H1 (cell line): ENCODE measurements at places on chromosomes 12 and 14. TPM values are rescaled to one million over a fixed set of nuclear protein-coding genes. Genes with fewer than 3 reads are reported as not detected.

- no peak overlapping the region for H3K27ac ChIP-seq
- H3K27me3 ChIP-seq, result no peaks in the 10 kb centered on the region
- no peak overlapping the region for H3K4me3 ChIP-seq
- DNase-seq, result no peak
- no peaks in the 10 kb centered on the region for H3K4me1 ChIP-seq
Observed at GRCh38 chr14:92955381-92955780, 32.4 kb downstream of the CHGA start.

The ACIN1 gene
- 132 and 153 TPM in 2 replicates for polyA plus RNA-seq

The NFE2 gene
- 6.1 and 8.3 TPM in 2 replicates for polyA plus RNA-seq

DNA sequence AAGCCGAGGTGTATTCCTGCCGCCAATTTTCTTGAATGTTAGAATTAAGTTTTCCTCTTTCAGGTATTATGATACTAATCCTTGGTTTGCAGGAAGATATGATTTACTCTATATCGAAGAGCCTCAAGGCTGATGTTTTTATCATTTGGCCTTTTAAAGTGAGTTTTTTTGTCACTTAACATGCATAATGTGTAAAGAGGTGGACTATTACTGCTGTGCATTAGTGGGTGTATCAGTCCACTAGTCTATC lies 11.1 kb upstream of the TMPO start:
- H3K36me3 ChIP-seq, result no peaks in the 10 kb centered on the region
- no peak for DNase-seq
- H3K27ac ChIP-seq, result no peak overlapping the region
- no peaks in the 10 kb centered on the region for H3K27me3 ChIP-seq

GRCh38 chr12:109098183-109098604 lies 797 bp downstream of the UNG start:
- peak overlapping the region; percentile 39 for H3K4me3 ChIP-seq
- peaks cover 21% of the 10 kb centered on the region for H3K36me3 ChIP-seq
- no peaks in the 10 kb centered on the region; the same call in 1 of the 2 replicates for H3K4me1 ChIP-seq
- DNase-seq, result no peak
- no peaks in the 10 kb centered on the region; the same call in 1 of the 2 replicates for H3K27me3 ChIP-seq

The CFAP54 gene
- 0.06 and 0.33 TPM in 2 replicates for polyA plus RNA-seq

The PIK3C2G gene
- not detected in 2 replicates for polyA plus RNA-seq

DNA sequence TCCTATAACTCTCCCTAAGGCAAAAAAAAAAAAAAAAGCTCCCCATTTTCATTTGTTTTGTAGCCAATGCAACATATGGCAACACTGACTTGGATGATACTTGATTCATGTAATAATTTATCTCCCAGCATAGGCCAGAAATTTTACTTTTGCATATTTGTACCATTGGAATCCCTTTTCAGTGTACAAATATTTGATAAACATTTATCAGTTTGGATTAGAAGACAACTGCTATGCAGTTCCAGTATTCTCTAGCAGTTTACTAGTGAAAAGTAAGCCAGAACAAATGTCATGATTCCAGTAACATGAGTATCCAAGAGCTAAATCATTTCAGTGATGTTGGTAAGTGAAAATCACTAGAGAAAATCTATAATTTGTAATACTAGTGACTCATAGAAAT lies 392.3 kb downstream of the CCER1 start:
- H3K27me3 ChIP-seq, result no peaks in the 10 kb centered on the region
- H3K4me1 ChIP-seq, result no peaks in the 10 kb centered on the region
- no peak for DNase-seq
- no peak overlapping the region for H3K27ac ChIP-seq
- no peaks in the 10 kb centered on the region for H3K36me3 ChIP-seq
- no peak overlapping the region for H3K4me3 ChIP-seq

The LRP1 gene
- polyA plus RNA-seq, result 35.3 and 59.0 TPM in 2 replicates

DNA sequence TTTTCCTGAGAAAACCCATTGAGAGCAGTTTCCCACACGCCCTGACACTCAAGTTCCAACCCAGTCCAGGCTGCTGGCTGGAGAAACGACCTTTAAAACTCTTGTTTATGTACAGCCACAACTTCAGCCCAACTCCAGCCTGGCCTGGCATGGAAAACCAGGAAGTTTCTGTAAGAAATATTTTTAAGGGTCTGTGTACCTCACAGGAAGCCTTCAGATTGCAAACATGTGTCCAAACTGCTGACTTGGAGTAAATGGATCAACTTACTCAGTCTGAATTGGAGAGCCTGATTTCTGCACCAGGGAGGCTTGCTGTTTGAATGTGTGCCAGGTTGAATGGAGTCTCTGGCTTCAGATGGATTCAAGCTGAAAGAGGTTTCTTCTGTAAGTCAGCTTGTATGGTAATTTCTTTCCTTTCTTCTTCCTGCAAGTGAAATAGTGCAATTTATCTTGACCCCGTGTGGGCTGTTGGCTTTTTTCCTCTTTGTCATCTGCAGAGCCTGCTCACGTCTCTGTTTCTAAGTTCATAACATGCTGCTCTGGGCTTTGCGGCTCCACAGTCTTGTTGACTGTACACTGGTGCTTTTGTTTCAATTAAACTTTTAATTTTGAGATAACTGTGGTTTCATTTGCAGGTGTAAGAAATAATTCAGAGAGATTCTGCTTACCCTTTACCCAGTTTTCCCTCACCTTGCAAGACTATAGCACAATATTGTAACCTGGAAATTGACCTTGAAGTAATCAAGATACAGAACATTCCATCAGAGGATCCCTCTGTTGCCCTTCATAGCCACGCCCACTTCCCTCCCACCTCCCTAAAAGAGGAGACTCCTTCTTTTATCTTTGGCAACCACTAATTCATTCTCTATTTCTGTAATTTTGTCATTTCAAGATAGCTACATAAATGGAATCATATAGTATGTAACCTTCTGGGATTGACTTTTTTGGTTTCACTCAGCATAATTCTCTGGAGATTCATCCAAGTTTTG lies 109.7 kb upstream of the PRMT8 start:
- no peaks in the 10 kb centered on the region for H3K36me3 ChIP-seq
- H3K4me3 ChIP-seq, result no peak overlapping the region
- H3K4me1 ChIP-seq, result no peaks in the 10 kb centered on the region
- H3K27me3 ChIP-seq, result no peaks in the 10 kb centered on the region
- no peak for DNase-seq
- H3K27ac ChIP-seq, result no peak overlapping the region

The KRT83 gene
- not detected in 2 replicates for polyA plus RNA-seq

GRCh38 chr14:20683891-20684661 lies at the start of gene RNASE4:
Gene RNASE4 (plus strand): TSS chr14:20684560. CDS start chr14:20699372, 14,812 bp downstream.
- peaks cover 6% of the 10 kb centered on the region for H3K4me1 ChIP-seq
- H3K27me3 ChIP-seq, result no peaks in the 10 kb centered on the region
- H3K27ac ChIP-seq, result peak within 1 kb of the TSS; percentile 27; the same call in 1 of the 2 replicates
- H3K36me3 ChIP-seq, result no peaks in the 10 kb centered on the region

GRCh38 chr12:108211157-108211556 lies 82.1 kb downstream of the WSCD2 start:
- no peak for DNase-seq
- no peaks in the 10 kb centered on the region for H3K36me3 ChIP-seq
- no peaks in the 10 kb centered on the region; the same call in 1 of the 2 replicates for H3K4me1 ChIP-seq
- no peak overlapping the region for H3K4me3 ChIP-seq

DNA sequence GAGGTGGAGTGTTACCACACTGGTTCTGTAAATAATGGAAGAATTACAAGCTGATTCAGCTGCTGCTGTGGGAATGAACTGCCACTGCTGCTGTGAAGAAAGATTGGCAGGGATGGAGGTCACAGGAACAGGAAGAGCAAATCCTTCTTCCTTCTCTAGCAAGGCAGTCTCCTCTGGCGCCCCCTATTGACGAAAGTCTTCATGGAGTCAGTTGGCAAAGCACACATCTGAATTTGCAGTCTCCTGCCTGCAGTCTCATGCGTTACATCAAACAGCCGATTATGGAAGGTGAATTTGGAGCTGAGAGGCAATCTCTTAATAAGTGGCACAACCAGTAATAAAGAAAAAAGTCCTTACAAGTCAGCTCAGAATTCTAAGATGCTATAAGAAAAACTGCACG lies 106.0 kb upstream of the TMTC1 start:
- H3K27me3 ChIP-seq, result no peaks in the 10 kb centered on the region
- H3K4me1 ChIP-seq, result peaks cover 6% of the 10 kb centered on the region
- no peaks in the 10 kb centered on the region for H3K36me3 ChIP-seq
- no peak overlapping the region for H3K27ac ChIP-seq
- DNase-seq, result peak; percentile 44
- no peak overlapping the region for H3K4me3 ChIP-seq

DNA sequence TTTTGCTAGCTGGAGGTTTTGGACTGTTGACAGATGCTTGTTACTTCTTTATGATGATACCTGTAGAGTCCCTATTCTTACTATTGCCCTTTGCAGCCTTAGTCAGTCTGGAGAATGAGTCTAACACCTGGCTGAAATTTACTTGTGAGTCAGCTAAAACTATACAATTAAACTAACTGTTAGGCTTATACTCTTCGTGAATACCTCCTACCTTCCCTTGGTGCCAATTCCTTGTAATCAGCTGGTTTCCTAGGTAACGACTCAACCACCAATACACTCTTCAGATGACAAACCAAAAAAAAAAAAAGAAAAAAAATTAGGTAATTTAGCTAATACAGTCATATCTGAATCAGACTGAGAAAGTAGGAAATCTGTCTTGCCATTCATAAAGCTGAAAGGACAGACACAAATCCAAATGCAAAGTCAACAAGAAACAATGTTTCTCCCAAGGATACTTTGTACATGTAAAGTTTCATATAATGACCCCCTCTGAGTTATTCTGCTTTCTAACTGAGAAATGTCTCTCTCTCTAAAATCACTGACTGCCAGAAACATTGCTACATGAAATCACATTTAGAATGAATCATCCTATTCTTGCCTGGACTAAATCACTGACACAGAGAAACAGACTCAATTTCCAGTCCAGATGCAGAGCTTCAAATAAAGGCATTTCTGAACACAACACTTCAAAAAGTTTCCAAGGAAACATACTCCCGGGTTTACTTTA lies 56.5 kb upstream of the CDKL1 start:
- H3K4me1 ChIP-seq, result no peaks in the 10 kb centered on the region
- peaks cover 22% of the 10 kb centered on the region for H3K36me3 ChIP-seq
- no peak overlapping the region for H3K27ac ChIP-seq
- H3K27me3 ChIP-seq, result no peaks in the 10 kb centered on the region
- no peak for DNase-seq

The SLC6A15 gene
- 1.8 and 3.1 TPM in 2 replicates for polyA plus RNA-seq
